ENCODE measurements at places on chromosomes 1 and 21.
A peak's percentile ranks its signal among the peaks of the same experiment; 100 is the strongest.

DNA sequence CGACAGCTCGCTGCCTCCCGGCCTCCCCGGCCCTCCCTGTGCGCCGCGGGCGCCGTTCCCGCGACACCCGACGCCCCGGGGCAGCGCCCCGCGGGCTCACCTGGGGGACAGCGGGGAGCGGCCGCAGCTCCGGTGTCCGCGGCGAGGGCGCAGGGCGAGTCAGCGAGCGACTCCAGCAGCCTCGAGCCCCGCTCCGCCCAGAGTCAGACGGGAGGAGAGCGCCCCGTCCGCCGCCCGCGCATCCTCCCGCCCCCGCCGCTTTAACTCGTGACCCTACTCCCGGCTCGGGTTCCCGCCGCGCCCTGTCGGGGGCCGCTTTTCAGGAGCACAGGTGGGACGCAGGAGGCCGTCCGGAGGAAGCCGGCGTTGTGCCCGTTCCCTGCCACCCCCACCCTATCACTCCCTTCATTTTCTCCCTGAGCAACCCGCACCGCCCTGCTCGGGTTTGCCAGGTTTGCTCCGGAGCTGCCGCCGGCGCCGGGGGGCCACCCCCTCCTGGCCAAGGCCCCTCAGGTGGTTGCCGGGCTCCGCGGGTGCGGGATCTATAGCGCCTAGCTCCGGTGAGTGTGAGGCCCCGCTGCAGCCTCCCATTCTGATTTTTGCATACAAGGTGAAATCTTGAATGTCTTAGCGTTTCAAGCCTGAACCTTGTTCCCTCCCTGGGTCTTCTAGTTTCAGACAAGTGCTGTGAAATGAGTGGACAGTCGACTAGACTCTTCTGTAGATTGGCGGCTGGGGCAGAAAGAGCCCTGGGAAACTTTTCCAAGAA, at the start of gene MCOLN3:
Gene MCOLN3 (minus strand): TSS at position 205 of the 769 bp plus-strand sequence. CDS start 3,140 bp downstream, outside the sequence.
- no peak for DNase-seq

- no peak for DNase-seq
Observed at GRCh38 chr1:27527890-27528817, 38.2 kb upstream of the WASF2 start.

DNA sequence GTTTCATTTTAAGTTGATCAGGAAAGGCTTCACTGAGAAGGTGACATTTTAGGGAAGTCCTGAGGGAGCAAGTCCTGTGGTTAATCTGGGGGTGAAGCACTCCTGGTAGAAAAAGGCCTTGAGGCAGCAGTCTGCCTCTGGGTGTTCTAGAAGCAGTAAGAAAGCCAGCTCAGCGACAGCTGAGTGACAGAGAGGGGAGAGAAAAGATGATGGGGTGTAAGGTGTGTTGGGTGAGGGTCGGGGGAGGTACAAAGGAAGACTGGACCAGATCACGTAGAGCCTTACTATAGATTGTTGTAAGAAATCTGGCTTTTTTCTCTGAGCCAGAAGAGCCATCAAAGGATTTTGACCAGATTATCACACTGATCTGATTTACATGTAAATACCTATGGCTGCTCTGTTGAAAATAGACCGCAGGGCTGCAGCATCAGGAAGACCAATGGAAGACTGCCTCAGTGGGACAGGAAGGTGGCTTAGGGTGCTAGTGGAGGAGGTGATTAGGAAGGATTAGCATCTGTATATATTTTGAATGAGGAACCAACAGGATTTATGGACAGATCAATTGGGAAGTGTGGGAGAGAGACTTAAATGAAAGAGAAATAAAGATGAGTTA, 131.2 kb downstream of the CDC7 start:
- no peak for DNase-seq

DNA sequence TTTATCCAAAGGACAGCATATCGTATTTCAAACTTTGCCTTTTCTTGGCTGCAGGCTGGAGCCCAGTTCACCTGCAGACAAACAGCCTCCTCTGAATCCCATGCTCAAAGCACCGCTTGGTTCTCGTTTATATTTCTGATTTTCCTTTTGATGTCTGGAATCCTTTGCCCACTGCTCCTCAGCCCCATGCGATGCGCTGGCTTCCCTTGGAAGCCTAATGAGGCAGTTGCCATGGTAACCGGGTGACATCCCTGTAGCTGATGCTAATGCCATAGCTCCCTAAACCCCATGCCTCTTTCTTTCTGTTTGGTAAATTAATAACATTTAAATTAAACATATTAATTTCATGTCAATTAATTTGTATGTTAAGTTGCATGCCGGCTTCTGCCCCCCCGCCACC, 327.1 kb downstream of the PRDM2 start:
- no peak for DNase-seq

DNA sequence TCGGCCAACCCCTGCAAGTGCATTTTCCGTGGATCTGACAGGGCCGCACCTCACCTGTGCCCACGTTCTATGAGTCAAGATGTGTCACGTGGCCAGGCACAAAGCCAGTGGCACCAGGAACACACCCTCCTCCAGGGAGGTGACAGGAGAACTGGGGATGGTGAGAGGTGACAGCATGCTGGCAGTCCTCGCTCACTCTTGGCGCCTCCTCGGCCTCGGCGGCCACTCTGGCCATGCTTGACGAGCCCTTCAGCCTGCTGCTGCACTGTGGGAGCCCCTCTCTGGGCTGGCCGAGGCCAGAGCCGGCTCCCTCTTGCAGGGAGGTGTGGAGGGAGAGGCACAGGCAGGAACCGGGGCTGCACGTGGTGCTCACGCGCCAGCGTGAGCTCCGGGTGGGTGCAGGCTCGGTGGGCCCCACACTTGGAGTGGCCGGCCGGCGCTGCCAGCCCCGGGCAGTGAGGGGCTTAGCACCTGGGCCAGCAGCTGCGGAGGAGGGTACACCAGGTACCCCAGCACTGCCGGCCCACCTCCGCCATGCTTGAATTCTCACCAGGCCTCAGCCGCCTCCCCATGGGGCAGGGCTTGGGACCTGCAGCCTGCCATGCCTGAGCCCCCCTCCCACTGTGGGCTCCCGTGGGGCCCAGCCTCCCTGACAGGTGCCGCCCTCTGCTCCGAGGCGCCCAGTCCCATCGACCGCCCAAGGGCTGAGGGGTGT, 11.6 kb upstream of the TTC34 start:
- no peak for DNase-seq

- no peak for DNase-seq
Observed at GRCh38 chr1:100542285-100542684, 4.3 kb downstream of the GPR88 start.

DNA sequence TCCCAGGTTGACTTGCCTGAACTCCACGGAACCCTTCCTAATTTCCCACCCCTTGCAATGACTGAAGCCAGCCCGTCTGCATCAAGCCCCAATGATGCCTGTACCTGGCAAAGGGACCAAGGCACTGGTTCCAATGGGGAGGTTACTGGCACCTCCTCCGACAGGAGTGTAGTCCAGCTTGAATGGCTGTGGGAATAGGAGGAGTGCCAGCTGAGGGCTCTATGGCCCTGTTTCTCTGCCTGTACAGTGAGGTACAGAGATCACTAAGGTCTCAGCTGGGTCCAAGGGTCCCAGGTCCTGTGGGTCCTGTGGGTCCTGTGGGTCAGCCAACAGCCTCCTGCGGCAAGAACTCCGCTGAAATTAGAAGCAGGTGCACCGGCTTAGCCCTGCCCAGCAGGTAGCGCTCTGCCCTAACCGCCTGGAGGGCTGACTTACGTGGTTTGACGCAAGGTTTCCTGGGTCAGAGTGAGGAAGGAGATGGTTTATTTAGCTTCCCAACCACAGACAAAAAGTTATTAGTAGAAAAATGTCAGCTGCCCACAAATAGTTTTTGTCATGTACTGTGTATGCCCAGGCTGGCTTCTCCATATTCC, 9.9 kb upstream of the SPRR4 start:
- DNase-seq = no peak

GRCh38 chr1:28249013-28249865, 10.1 kb upstream of the SESN2 start:
- DNase-seq = peak; percentile 60

DNA sequence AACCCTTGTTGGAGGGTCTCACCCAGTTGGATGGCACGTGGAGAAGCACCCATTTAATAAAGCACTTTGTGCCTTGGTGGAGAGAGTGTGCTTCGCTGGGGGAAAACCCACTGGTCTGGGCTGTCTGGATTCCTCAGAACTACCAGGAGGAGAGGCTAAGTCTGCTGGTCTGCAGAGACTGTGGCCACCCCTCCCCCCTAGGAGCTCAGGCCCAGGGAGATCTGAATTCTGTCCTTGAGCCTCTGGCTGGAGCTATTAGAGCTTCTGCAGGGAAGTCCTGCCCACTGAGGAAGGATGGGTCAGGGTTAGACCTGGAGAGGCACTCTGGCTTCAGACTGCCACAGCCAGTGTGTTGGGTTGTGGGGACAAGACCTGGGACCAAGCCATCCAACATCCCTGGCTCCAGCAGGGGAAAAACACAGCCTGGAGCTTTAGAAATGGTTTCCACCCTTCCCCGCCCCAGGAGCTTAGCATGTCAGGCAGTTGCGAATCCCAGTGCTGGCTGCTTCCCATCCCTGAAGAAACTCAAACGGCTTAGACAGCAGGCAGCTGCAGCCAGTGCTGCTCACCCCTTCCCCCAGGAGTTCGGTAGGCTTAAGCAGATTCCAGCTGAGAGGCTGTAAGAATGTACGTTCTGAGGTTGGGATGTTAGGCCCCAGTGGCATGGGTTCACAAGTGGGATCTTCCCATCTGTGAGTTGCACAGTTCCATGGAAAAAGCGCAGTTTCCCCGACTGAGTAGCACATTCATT, 288.3 kb downstream of the TGFB2 start:
- DNase-seq = no peak

DNA sequence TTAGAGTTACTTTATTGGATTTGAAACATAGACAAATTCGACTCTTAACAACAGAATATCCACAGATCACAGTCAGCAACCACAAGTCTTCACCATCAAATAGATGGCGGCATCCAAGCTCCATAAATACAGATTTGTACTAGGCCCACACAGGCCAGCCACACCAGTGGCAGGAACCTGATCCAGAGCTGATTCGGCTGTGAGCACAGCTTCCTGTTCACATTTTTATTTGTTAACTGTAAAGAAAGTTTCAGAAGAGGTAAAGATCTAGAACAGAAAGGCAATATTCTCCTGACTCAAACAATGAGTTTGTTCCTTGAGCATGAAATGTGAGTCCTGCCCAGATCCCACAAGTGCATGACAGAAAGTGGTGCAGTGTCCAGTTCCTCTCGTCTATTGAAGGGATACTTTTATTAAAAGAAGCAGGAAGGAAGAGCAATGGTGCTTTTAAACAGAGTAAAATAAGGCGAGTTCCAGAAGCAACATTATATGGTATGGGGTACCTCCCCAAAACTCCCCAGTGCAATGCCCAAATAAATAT, 205.8 kb downstream of the SLC45A1 start:
- DNase-seq = no peak

GRCh38 chr1:61997123-61997522, 197.5 kb upstream of the L1TD1 start:
- DNase-seq = no peak

DNA sequence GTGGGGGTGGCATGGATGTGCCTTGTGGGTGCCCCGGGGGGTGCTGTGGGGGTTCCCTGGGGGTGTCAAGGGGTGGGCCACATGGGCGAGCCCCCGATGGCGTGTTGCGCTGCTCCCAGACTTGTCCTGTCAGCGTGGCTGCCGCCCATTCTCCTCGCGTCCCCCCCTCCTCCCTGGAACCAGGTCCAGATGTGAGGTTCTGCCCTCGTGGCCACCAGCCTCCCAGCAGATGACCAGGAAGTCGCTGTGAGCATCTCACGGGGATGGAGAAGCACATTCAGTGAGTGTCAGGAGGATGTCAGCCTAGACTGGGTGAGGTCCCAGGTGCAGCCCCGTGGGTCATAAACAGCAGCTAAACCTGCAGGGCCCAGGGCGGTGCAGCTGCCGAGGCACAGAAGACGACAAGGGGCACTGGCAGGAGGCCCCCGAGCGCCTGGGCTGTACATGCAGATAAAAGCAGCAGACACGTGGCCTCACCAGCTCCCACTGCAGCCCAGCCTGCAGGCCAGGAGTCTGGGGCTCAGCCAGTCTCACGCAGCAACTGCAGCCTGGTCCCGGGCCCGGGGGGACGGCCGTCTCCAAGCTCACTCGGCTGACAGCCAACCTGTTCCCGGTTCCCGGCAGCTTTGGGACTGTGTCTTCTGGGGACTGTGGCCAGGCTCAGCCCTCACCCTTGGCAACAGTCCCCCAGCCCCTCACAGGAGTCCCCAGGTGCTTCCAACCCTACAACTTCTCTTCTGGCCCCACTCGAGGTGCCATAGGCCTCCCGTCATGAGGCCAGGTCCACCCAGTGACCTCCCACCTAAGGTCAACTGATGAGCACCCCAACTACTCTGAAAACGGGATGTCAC, 17.5 kb upstream of the COL6A2 start:
- no peak for DNase-seq

GRCh38 chr1:119159966-119160365, 19.5 kb upstream of the WARS2 start:
- no peak for DNase-seq

GRCh38 chr1:81174811-81175476, 625.8 kb upstream of the ADGRL2 start:
- peak; percentile 74 for DNase-seq

GRCh38 chr1:81387446-81387845, 413.3 kb upstream of the ADGRL2 start:
- DNase-seq = no peak

DNA sequence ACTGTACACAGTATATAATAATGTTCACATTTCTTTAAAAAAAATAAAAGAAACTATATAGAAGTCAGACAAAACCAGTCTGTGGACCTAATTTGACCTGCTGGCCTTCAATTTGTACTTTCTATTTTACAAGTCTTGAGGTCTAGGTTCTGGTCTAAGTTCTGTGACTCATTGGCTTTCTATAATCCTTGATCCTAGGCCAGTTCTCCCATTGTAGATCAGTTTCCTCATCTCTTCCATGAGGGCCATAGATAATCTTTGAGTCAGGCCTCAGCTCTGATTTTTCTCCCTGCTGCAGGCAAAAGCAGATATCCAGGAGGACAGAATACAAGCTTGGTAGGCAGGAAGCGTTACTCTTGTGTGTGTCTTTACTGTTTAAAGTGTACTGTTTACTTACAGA, 603.7 kb upstream of the CAMK1G start:
- DNase-seq = no peak

GRCh38 chr1:216461466-216461865, 38.2 kb upstream of the USH2A start:
- DNase-seq = no peak

- no peak for DNase-seq
Observed at GRCh38 chr21:44854664-44855446, 18.6 kb downstream of the PTTG1IP start.

DNA sequence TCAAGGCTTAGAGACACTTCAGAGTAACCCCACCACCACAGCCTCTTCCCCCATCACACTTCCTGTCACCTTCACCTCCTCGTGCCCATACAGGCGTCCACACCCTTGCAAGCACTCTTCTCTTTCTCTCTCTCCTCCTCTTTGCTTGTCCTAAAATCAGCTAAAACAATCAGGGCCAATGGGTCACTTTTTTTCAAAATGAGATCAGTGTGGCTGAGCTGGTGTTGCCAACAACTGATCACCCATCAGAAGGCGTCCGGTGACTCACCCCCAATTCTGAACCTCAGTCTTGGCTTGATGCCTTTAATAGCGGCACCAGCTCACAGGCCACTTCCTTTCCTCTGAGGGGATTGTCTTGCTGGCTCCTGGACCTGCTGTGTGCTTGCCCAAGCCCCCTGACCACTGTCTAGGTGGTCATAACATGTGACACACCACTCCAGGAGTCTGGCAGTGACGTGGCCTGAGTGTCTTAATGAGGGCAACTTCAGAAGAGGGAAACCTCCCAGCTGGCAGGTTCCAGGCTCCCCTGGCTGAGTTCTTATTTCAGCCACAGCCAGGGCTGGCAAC, 1.6 kb downstream of the DRAXIN start:
- DNase-seq = peak; percentile 66
